ENCODE measurements at places on chromosomes 12 and 14.

GRCh38 chr12:23884909-23885308 is 64.6 kb downstream of the SOX5 start:
- no peak for DNase-seq

GRCh38 chr14:34797747-34798583 is 77.2 kb downstream of the BAZ1A start:
- DNase-seq, result no peak

DNA sequence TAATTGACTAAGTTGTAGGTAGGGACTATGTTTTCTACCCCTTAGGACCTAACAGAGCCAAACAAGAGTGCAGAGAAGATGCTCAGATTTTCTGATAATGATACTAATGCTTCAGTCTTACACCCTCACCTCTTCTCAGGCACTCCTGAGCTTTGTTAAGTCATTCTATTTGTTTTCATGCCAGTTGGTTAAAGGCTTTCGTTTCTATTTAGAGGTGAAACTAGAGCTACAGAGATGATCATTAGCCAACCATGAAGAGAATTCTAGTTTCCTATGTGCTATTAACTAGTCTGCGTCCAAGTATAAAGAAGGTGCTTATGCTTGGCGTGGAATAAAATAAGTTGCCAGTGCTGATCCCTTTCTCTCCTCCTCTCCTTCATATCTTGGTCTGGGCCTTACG is 34.6 kb upstream of the PYGL start:
- no peak for DNase-seq

- DNase-seq, result no peak
Observed at GRCh38 chr12:117967043-117967442, 1.7 kb downstream of the KSR2 start.

- DNase-seq, result no peak
Observed at GRCh38 chr12:105352940-105353635, 22.6 kb downstream of the C12orf75 start.

Data from stomach (tissue), 19 donors.